GM03348 (cell line): ENCODE measurements at places on chromosomes 5 and 9.

DNA sequence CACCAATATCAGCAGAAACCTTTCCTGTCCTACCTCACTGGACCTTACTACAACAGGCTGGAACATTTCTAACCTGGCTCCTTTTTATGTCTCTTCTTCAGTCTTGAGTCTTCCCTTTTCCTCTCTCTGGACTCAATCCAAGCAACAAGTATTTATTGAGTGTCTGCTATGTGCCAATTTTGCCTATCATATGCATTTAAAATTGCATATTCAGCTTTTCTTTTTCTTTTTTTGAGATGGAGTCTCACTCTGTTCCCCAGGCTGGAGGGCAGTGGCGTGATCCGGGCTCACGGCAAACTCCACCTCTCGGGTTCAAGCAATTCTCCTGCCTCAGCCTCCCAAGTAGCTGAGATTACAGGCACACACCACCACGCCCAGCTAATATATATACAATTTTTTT is 65.8 kb downstream of the MEIKIN start:
- DNase-seq = no peak

DNA sequence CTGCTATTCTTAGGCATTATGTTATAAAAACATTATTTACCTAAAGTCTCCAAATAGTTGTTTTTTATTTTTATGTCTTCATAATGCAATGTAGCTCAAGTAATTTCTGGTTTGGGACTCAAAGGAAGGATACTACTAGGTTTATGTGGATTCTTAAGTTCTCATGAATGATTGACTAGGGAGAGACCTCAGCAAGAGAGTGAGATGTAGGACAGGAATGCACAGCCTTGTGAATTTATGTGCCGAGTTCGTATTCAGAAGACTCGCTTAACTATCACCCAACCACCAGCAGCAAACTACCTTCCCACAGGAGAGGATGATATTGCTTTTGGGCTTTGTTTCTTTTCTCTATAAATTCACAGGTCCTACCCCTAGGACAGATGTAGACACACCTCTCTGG is 282.9 kb downstream of the ARHGEF28 start:
- no peak for DNase-seq

DNA sequence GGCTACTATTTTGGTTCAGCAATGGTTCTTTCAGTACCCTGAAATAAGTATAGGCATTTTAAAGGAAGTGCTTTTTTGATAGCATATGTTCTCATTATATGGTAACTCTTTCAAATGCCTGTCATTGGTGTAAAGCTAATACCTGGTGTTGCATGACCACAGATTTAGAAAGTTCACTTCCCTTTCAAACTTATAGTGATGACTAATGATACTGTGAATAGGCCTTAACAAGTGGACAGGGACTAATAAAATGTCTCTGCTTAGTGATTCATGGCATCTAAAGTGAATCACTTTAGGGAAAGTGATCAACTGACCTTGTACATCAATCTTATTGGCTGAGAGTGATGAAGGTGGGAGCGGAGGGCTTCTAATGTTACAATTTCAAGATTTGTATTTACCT is 21.6 kb downstream of the MRPL22 start:
- DNase-seq = peak; percentile 7

GRCh38 chr5:179802950-179803562 is 3.6 kb downstream of the MGAT4B start:
- no peak for DNase-seq

DNA sequence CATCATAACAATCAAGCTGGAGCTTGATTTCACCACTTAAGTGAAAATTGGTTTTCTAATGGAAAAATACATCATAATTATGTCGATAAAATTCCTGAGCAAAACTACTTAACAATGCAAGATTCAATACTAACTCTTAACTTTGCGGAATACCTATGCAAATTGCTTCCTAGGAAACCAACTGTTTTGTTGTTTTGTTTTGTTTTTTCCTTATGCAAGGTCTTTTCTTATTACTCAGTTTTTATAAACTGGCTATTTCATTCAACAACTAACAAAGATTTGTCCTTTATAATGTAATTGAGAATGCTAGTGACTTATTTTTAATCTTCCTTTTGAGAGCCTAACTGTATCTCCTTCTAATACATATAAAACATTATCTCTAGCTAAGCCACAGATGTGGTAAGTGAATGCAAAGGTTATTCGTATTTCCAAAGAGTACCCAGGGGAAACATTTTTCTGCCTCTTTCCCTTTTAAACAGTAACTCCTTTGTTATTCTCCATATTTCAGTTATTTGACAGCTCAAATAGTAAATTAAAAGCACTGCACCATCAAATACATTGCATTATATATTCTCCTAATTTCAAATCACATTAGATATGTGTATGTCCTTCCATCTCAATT is 609.4 kb downstream of the SLCO4C1 start:
- DNase-seq = no peak

DNA sequence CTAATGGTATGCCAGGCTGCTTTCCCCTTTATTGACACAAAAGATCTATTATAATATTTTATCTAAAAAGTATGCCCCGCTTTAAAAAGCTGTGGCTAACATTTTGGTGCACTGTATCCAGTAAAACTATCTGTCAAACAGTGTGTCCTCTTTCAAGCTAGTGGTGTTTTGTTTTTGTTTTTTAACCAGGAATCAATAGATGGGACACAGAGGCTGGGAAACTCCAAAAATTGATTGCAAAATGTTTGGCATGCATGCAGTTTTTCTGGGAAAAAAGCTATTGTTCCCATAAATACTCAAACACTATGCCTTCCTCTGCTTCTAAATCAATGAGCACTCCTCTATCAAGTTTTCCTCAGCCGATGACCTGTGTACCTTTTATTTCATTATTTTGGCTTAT is 34.3 kb upstream of the PDZD2 start:
- DNase-seq = no peak

GRCh38 chr5:106661866-106662265 is 1008.9 kb downstream of the EFNA5 start:
- no peak for DNase-seq

DNA sequence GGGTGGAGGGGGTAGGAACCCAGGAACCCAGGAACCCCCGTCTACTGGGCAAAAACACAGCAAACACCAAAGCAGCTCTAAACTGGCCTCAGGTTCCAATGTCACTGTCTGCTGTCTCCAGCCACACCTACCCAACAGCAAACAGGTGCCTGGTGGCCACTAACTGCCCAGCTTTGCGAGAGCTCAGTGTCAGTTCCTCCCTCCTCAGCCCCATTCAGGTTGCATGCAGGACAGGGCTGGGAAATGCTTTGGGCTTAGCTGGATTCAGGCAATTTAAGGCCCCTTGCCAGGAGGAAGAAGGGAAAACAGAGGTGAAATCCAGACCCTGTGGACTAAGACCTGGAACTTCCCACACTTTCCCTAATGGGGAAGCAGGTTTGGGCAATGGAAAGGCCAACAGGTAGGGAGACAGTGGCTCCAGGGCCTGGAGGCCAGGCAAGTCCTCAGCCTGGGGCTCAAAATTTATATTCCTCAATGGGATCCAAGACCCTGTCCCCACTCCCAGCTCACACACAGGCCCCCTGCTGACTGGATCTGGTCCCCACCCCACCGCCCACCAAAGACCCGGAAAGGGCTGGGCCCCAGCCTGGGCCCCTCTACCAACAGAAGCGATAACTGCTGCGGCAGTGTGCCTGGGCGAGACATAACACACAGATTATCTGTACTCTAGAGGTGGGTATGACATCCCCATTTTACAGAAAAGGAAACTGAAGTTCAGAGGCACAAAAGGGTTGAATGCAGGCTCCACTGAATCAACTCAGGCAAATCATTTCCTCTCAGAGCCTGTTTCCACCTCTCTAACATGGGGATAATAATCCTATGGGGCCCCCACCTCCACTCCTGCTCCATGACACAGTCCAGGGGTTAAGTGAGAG is 3.5 kb downstream of the EEIG1 start:
- DNase-seq = no peak

GRCh38 chr9:97892421-97892820 is 29.9 kb downstream of the TRMO start:
- DNase-seq = no peak

DNA sequence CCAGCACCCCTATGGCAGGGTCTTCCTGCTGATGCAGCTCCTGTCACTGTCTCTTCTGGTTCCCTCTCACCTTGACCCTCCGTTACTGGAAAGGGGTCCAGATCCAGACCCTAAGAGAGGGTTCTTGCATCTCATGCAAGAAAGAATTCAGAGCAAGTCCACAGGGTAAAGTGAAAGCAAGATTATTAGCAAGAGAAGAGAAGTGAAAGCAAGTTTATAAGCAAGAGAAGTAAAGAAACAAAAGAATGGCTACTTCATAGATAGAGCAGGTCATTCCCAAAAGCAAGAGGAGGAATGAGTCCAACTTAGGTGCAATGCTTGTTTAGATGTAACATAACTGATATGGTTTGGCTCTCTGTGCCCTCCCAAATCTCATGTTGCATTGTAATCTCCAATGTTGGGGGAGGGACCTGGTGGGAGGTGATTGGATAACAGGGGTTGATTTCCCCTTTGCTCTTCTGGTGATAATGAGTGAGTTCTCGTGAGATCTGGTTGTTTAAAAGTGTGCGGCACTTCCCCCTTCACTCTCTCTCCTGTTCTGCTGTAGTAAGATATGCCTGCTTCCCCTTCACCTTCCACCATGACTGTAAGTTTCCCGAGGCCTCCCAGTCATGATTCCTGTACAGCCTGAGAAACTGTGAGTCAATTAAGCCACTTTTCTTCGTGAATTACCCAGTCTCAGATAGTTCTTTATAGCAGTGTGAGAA is 183.3 kb downstream of the MED10 start:
- DNase-seq = no peak

DNA sequence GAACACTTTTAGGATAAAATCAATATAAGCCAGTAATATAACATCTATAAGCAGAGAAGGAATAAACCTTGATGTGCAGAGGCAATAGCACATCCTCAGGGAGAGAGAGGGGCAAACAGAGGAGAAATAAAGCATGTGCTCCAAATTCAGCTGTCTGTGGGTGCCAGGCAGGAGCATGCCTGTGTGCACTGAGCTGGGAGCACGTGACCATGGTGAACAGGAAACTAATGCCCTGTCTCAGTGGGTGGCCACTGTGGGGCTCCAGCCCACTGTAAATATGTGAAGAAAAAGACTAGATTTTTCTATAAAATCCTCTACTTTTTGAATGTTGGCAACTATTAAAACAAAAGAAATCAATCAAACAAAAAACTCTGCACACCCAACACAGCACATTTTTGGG is 55.3 kb downstream of the FYB1 start:
- DNase-seq = no peak

DNA sequence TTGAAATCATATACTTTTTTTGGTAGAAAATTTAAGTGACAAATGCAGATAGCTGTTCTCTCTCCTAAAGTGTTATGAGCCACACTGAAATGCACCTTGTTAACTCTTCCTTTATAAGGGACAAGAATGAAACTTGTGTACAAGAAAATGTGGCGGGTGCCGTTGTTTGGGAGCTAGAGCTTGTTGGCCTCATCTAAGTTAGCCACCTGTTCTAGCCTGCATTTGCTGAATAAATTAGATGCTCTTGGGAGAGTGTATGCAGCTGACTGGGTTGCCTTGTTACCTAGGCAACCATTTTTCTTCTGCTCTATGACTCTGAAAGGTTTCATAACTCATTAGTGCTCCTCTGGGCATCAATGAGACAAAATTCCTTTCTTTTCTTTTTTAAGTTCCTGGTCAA is 174.3 kb downstream of the TAF11L14 start:
- no peak for DNase-seq

- DNase-seq = no peak
Measured at GRCh38 chr5:18036531-18036930, 402.3 kb downstream of the TAF11L14 start.

DNA sequence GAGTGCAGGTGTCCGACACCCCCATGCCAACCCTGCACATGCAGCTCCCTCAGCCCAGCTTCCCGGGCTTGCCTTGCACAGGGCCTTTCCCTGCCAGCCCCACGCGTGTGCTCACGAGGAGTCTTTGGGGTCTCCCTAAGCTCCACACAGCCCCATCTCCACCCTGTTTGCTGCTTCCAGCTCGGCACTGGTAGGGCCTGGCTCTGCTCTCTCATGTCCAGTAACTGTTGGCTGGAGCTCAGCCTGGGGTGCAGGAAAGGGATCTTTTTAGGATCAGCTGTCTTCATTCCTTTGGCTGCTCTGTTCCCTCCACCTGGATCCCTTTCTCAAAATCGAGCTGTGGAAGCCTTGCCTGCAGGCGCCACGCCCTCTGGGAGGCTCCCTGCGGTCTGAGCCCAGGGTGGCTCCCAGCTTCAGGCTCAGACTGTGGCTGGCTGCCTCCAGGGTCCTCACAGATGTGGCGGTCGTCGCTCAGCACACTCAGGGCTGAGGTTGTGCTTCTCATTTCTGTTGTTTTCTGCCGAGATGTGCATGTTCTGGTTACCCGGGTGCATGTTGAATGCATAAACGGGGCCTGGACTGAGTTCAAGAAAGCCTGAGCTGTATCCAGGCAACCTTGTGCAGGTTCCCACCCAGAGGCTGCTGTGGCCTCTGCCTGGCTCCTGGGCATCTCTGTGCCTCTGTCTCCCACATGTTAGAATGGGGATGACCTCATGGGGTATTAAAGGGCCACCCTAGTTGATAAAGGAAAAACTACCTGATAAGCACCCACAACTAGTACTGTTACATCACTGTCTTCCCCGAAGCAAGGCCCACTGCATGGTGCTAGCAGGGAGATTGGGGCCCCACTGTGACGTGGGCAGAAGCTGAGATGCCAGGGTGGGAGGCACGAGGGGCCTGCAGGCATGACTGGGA is 4.3 kb downstream of the CACNA1B start:
- DNase-seq = no peak

DNA sequence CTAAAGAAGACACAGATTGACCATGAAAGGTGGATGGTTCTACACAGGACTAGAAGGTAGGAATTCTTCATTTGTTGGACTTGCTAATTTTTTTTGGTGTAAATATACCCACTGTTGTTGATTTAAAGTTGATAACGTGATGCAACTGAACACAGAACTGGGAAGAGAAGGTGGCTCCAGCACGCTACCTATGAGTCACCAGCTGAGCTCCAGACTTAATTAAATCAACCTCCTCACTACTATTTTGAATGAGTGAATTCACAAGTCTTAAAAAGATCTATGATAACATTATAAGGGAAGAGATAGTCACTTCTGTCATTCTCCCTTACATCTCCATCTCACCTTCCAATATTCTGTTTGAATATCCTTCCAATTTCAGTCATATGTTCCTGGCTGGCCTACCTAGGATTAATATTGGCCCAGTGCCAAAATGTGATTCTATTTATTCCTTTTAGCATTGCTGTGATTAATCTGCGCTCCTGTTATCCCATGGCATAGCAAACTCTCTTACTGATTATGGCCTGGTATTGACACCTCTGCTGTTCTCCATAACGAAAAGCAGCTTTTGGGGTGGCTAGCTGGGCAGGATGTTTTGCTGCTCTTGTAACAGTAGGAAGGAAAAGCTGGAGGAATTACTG is 135.9 kb upstream of the CCDC152 start:
- DNase-seq = no peak

- peak; percentile 89 for DNase-seq
Measured at GRCh38 chr5:173056783-173057061, 570 bp downstream of the CREBRF start.
